Activated CD4-positive, alpha-beta T cell treated with anti-CD3 and anti-CD28 coated beads, Interleukin-2, amount 50 U/mL, for 1 hour (primary cell): ENCODE measurements at places on chromosomes 2 and 18.

DNA sequence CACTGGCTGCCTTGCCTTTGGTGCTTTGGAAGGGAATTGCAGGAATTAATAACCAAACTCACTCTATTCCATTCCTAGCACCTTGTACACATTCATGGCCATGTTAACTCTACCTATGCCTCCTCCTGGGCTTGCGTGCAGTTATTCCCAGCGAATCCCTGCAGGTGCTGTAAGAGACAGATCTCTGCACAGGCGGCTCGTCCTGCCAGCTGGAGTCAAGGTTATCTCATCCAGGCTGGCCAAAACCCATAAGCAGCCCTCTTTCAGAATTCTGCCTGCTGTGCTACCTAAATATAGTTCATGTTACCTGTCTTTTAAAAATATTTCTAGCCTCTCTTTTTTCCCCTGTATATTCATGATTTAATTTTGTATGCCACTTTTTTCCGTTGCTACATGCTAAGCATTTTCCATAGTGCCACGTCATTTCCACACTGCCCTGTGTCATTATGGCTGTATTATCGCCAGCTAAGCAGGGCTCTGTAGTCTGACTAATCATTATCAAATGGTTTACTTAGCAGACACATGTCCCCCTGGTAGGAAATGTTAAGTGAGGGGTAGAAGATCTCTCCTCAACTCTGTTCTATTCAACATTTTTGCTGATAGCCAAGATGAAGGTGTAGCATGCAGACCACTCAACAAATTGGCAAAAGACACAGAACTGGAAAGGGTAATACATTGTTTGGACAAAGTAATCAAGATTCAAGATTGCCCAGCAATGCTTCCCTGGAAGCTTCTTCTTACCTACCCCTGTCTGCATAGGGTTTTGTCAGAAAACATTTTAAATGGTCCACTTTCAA, 79.7 kb upstream of the TAF1B start:
- DNase-seq, result no peak

- no peak for DNase-seq
Observed at GRCh38 chr2:75545922-75546321, 14.8 kb downstream of the EVA1A start.

DNA sequence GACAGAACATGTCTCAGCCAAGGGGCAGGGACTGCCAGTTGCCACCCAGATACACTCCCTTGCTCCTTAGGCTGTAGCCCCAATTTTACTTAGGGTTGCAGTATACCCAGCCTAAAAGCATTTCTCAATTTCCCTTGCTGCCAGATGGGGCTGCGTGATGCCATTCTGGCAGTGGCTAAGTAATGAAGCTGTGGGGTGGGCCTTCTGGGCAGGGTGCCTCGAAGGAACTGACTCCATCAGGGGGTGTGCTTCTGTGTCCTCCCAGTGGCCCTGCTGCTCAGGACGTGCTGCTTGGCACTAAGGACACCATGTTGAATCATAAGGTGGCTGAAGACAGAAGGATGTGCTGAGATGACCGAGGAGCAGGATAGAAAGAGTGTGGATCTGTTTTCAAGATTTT, 74.2 kb downstream of the VWA3B start:
- DNase-seq, result no peak

GRCh38 chr2:12087175-12087574, 340.7 kb downstream of the LPIN1 start:
- DNase-seq, result no peak

DNA sequence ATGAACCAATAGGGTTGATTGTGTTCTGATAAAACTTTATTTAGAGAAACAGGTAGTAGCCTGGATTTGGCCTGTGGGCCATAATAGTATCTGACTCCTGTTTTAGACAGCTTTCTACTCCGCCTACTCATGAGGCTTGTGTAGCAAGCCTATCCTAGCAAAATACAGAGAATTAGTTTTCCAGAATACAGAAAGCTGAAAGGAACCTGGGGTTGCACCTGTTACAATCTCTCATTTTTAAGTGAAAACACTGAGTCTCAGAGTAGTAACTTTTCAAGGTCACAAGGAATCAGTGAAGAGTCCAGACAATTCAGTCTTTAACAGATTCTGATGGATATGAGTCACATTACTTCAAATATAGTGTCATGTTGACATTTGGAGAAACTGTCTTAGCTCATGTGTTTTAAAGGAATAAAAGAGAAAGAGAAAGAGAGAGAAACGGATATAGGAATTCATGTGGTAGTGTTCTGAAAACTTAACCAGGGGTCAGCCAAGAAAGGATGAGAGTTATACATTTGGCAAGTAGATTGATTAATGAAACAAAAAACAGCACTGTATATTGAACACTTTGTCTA, 17.0 kb downstream of the ARHGAP28 start:
- no peak for DNase-seq

GRCh38 chr2:62801814-62802523, 96.5 kb downstream of the EHBP1 start:
- no peak for DNase-seq

GRCh38 chr2:212968284-212969081, 182.9 kb downstream of the IKZF2 start:
- no peak for DNase-seq

GRCh38 chr18:76687304-76687962, 134.9 kb upstream of the ZNF236 start:
- DNase-seq, result no peak
